Heart left ventricle (tissue), 16 donors: ENCODE measurements at places on chromosomes 3 and 15. TPM values are rescaled to one million over a fixed set of nuclear protein-coding genes. Genes with fewer than 3 reads are reported as not detected.

DNA sequence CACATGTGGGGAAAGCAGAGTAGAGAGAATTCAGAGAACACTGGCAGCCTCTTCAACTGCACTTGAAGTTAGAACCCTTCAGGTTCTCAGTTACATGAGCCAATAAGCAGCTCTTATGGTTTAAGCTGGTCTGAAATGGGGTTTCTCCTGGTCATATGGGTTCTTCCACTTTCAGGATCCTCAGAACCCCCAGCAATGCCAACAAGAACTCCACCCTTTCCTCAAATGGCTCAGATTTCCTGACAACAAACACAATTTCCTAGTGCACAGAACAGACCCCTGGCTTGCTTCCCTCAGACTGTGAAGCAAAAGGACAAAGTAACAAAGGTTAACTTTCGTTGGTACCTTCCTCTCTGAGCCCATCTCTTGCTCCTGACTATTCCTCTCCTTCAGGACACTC is 23.9 kb upstream of the FRMD4B start:
- DNase-seq: no peak

- no peak for DNase-seq
These were observed 76.2 kb upstream of the CMTM7 start for GRCh38 chr3:32315441-32315840.

DNA sequence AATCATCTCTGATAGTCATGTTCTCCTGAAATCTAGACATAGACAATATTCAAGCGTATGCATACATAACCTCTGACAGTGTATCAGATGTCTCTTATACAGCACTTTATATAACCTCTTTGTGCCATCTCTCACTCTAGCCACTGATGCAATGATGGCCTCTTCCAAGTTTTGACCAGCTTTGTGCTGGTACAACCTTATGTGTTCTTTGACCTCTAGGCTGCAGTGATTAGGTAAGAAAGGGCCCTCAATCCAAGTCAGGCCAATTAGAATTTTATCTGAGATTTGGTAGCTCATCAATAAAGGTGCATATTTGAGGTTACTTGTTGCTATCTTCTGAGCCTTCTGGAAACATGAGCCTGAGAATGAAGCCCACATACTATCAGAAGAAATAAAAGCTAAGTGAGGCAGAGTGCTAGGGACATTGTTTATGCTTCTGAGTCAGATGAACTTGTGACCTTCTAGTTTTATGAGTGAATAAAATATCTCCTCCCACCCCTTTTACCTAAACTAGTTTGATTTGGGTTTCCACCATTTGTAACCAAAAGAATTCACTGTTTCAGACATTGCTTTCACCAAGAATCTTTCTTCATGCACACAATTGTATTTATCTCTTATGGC is 283.2 kb upstream of the SUCLG2 start:
- DNase-seq: no peak

DNA sequence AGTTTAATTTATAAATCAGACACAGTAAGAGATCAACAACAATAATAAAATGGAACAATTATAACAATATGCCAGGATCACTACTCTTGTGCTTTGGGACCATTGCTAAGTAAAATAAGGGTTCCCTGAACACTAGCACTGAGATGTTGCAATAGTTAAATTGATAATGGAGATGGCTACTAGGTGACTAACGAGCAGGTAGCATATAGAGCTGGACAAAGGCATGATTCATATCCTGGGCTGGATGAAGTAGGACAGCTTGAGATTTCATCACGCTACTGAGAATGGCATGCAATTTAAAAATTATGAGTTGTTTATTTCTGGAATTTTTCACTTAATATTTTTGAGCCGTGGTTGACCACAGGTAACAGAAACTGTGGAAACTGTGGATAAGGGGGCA is 20.7 kb upstream of the MYZAP start:
- DNase-seq: no peak

- DNase-seq: no peak
These were observed 11.0 kb upstream of the KNG1 start for GRCh38 chr3:186705882-186706780.

DNA sequence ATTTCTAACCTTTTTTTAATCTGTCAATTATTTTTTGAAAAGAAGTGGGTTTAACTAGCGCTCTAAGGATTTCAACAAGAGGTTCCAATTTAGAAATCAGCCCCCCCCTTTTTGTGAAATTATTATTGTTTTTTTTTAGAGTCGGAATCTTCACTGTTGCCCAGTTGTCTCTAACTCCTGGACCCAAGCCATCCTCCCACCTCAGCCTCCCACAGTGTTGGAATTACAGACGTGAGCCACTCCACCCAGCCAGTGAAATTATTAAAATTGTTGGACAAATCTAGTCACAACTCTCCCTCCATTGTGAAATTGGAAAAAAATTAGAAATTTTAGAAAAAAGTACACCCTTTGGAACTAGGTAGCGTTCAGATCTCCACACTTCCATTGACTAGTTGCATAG is 2.5 kb downstream of the AKAP13 start:
- DNase-seq: no peak

DNA sequence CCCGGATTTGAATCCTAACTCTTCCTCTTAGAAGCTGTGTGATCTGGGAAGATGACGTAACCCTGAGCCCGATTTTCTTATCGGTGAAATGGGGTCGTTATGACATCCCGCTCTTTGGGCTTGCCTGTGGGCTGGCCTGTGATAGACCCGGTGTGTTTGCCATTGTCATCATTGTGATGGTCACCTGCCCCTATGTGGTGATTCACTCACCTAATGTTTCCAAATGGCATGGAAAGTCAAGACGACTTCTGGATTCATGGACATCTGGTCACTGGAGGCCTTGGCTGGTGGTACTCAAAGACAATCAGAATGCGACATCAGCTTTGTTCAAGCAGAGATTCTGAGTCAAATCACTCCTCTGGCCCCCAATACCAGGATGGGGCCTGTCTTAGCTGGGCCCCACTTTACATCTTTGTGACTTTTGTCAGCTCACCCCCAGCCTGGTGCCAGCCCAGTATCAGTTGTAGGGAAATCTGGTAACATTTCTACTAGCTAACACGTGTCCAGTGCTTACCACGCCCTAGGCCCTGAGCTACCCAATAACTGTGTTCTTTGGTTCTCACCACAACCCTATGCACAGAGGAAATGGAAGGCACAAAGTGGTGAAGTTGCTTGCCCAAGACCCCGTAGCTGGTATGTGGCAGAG is 2.8 kb downstream of the TMEM43 start:
- DNase-seq: no peak

Gene OXTR
- 0.22 TPM for polyA plus RNA-seq

DNA sequence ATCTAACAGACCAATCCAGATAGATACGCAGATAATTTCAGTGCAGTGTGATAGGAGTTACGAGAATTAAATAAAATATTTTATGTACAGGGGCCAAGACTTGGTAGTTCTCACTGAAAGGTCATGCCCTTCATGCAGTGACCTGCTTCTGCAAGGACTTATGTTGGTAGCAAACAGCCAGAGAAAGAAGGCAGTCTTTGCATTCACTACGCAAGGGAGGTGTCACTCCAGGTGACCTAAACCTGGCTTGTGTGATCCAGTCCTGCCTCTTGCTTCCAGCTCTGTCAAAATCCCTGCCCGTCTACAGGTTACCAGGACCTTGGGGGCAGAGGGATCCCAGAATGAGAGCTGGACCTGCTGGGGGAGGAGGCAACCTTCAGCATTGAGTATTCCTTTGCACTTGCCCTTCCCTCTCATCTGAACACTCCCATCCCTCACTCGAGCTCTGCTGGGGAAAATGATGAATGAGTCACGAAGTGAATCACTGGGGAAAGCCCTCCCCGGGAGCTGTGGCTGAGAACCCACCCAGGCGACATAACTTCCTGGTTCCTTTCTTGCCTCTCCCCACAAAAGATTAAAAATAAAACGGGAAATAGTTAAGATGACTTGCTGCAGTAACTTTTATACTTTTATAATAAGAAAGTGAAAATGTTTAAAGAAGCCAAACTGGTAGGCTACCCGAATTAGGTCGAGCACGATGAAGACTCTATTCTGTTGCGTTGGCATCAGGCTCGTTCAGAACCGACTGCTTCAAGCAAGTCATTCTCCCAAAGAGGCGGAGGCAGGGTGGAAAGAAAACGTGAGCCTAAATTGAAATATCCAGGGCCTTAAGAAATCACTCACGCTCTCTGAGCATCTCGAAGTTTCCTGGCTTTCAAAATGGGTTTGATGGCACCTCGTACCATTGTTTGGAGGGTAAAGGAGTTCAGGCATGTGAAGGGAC is 216.1 kb downstream of the SLCO3A1 start:
- peak; percentile 61 for DNase-seq

Gene FMN1
- polyA plus RNA-seq: 0.91 TPM
